CD4-positive, alpha-beta T cell treated with Interleukin-12 subunit alpha and Interleukin-12 subunit beta, for 1 hour (primary cell): ENCODE measurements at places on chromosomes 6 and 20.

DNA sequence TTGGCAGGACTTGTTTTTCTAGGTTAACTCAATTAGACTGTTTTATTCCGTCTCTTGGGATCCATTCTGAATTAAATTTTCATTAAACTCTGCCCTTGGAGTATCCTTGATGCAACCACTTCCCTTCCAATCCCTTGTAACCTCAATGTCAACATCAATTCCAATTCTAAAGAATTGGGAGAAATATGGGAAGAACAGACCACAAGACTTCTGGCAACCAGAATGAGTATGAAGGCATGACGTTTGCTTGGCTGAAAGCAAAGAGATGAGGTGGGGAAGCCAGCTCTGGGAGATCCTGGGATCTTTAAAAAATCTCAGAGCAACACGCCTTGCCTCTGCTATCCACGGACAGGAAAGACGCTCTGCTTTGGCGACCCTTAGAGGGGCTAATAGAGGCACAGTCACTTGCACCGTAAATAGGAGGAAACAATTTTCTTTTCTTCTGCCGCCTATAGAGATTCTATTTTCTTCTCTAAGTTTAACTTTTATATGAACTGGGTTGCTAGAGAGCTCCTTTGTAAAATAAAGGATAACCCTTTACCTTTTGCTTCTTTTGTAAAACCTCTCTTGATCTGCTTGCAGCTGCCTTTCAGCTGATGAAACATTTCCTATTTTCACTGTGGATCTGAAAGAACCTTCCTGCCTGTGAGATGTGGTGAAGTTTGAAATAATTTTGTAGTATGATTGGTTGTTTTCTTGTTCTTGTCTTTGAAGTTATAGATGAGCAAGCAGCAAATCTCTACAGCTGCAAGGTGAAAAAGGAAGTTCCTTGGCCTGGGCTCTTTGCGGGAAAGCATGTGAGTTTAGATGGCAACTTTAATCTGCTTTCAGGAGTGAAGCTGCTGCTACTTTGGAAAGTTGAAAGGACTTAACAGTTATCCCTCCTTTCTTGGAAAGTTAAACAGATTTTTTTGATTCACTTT lies at the start of gene ASIP:
TSS of gene ASIP (plus strand) at position 731 of the 923 bp plus-strand sequence. CDS start 18,952 bp downstream, outside the sequence.
- DNase-seq, result no peak

DNA sequence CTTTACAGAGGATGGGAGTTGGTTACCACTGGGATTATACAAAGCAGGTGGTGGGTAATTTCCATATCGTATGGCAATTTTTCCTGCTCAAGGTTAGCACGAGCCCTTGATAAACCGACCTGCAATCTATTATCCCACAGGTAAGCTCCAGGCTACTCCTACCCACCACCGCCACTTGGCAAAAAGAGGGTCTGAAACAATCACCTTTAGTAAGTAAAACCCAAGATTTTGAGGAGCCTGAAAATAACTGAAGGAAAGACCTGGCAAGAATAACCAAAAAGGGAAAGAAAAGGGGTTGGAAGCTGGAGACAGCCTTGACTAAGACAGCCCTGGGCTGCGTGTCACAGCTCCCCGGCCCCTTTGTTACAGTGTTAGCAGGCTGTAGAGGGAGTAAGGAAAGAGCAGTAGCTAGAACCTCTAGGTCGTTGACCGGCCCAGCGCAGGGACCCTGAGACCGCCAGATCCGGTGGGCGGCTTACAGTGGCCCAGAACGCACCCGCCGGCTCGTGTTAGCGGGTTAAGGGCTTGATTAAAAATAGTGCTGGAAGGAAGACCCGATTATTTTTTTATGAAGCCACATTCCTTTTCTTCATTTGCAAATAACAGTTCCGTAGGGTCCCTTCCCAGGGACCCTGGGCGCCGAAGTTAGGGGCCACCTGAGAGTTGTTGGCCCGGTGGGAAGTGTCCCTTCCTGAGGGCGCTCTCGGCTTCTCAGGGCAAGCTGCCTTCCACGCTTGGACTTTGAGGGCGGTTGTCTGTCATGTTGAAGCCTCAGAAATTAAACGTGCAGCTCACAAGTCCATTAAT lies 30.5 kb downstream of the TFAP2B start:
- no peak for DNase-seq

- DNase-seq, result no peak
Observed at GRCh38 chr6:8213995-8214394, 111.6 kb upstream of the EEF1E1 start.

DNA sequence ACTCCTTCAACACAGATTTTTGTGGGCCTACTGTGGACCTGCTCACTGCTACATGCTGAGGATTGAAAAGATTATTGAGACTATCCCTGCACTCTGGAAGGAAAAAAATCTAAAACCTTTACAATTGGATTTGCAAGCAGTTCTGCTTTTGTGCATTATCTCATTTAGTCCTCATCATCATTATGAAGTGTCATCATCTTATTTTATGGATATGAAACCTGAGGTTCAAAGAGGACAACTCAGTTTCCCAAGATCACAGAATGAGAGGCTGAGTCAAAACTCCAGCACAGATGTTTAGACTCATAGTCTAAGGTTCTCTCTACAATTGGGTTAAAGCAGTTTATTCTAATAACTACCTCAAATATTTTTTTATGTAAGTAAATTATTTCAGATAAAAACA lies 160.2 kb upstream of the MARCKS start:
- peak; percentile 1 for DNase-seq

DNA sequence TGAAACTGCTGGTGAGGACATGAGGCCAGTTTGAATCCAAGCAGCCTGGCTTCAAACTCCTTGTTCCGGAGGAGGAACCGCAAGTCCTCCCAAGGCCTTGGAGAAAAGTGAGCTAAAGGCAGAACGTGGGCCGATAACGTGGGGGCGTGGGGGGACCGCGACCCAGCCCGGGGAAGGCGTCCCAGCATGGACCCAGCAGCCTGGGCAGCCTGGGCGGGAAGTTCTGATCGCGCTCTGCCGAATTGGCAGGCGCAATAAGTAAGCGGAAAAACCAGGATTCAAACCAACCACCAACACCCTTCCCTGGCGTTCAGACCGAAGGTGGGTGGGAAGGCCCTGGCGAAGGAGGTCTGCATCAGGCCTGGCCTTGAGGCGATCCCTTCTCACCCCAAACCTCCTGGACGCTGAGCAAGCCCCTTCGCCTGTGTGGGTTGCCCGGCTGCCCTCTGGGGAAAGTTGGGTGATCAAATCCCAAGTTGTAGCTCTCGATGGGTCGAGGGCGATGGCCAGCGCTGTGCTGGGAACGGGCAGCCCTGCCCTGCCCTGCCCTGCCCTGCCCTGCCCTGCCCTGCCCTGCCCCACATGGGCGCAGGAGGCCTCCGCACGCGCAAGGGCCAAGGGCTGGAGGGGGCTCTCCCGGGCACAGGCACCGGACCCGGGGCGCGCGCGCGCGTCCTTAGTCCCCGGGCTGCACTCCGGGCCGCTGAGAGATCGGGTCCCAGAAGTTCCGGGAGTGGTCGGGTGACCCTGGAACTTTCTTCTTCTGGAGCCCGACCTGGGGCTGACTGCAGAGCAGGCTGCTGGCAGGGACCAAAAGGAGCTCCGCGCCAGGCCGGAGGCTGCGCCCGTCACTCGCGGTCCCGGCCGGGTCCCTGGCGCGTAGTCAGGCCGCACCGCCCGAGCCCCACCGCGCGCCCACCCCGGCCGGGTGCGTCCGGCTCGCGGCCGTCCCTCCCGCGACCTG lies 637 bp upstream of the SLC22A3 start:
- DNase-seq, result no peak

GRCh38 chr6:109815054-109815453 lies 124.0 kb downstream of the FIG4 start:
- DNase-seq, result no peak

- no peak for DNase-seq
Observed at GRCh38 chr6:6699741-6700367, 111.3 kb downstream of the LY86 start.

DNA sequence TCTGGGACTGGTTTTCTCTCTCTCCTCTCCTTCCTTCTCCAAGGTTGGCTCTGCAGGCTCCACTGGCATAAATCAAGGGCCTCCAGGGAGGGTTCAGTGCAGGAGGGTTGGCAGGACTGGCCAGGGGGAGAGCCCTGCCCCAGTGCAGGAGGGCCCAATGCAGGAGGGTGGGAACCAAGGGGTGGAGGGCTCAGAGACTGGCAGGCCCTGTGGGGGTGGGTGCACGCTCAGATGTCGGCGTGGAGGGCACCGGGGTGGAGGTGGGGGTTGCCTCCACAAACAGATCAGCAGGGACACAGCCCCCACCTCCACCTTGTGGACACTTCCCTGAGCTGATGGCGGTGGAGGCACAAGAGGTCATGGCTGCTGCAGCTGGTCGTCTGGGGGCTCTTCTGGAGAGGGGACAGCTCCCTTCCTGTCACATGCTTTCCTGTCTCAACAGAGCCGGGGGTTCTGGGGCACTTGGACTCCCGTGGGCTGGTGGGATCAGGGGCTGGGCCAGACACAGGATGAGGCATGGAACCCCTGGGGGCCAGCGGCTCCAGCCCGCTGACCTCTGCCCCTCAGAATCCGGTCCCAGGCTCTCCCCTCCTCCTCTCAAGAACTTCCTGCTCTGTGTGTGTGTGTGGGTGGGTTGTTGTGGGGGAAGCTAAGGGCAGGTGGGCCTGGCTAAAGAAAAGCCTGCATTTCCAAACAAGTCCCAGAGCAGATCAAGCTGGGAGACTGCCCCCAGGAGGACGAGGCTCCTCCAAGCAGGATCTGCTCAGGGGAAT lies 2.7 kb upstream of the ABHD16B start:
- DNase-seq, result no peak

GRCh38 chr6:156849806-156850205 lies 72.6 kb downstream of the ARID1B start:
- no peak for DNase-seq

- DNase-seq, result no peak
Observed at GRCh38 chr20:46004187-46004586, 4.5 kb upstream of the MMP9 start.

DNA sequence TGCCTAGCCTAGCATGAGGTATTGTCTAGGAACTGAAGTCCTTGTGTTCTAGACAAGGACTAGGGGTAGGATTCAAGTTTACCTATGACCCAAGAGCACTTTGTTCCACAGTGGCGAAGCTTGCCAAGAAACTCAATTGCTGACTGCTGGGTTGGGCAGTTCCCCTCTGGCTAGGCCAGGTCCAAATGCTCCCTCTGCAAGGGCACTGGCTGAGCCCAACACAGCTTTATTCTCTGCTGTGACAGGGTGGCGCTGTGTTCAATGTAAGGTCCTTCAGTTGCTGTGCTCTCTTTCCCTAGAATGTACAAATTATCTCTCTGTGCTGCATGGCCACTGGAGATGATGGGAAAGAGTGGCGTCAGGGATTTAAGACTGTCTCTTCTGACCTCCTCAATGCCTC lies 950.8 kb downstream of the HACE1 start:
- no peak for DNase-seq

DNA sequence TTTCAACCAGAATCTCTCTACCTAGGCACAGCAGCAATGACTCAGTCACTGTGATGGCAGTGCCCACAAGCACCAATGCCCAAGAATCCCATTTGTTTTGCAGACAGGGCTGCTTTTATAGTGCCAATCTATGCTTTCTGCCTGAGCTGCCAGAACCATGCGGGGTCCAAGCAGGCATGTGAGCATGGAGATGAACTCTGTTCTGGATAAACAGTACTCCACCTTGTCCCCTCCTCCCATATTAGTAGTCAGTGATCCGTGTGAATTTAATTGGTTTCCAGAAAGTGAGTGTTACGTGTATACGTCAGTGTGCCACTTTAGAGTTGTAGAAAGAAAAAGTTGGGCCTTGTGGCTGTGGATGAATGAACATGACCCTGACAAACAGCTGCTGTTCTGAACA lies 79.4 kb downstream of the SASH1 start:
- DNase-seq, result no peak
